ENCODE measurements at places on chromosomes 11 and 22.
A peak's percentile ranks its signal among the peaks of the same experiment; 100 is the strongest.

DNA sequence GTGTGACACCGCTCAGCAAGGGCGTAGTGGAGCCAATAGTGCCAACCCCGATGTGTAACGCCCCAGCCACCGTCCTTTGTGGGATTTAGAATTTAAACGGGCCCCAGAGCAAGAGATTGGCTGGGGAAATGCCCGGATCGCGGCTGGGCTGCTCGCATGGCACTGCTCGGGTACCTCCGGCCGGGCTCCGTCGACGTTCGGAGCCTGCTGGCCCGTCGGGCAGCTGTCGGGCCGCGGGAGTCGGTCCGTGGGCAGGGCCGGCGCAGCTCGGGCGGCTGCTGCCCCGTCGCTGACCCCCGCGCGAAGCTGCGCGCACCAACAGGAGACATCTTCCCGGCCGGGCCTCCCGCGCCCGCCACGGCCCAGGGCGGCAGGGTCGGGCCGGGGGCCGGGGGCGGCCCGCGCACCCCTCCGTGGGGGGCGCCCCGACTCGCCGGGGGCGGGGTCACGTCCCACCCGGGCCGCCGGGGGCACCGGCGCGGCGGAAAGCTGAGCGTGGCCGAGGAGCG is 1.3 kb upstream of the KDM2A start:
- DNase-seq: peak; percentile 37

- no peak for DNase-seq
Measured at GRCh38 chr22:39094717-39095389, 2.2 kb upstream of the APOBEC3H start.

DNA sequence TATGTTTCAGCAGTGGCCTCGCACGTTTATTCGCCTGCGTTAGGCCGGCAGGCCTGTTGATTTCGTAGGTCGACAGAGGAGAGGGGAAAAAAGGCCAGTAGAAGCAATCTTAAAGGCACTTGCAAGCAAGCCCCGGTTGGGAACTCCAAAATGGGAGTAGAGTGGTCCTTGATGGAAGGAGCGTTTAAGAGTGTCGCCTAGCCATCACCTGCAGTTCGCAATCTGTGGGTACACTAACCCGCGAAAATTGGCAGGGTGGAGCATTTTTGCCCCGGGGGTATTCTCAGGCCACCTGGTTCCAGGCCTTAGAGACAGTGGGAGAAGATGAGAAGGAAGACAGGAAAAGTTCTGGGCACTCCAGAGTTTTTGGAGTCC is 1.1 kb downstream of the EWSR1 start:
- no peak for DNase-seq

GRCh38 chr22:35421121-35421520 is 21.2 kb downstream of the MCM5 start:
- no peak for DNase-seq

GRCh38 chr11:123188508-123189165 is 6.4 kb downstream of the CLMP start:
- DNase-seq: no peak

DNA sequence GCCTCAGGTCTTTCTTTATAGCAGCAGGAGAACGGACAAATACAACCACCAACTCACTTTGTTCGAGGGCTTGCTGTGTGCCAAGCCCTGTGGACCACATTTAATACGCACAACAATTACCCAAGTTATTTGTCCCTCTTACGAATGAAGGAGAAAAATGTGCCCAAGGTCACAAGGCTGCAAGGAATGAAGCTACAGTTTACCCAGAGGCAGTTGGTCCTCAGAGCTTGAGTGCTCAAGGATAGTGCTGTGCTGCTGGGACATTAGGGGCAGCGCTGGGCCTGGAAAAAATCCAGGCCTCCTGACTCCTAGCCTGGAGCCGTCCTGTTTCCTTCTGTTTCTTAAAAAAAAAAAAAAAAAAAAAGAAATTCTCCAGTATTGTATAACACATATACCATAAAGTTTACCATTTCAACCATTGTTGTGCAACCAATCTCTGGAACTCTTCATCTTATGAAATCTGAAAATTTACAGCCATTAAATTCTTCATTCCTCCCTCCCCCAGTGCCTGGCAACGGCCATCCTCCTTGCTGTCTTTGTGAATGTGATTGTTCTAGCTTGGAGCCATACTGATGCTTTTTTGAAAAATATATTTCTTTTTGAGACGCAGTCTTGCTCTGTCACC is 1.0 kb upstream of the C11orf86 start:
- DNase-seq: no peak

DNA sequence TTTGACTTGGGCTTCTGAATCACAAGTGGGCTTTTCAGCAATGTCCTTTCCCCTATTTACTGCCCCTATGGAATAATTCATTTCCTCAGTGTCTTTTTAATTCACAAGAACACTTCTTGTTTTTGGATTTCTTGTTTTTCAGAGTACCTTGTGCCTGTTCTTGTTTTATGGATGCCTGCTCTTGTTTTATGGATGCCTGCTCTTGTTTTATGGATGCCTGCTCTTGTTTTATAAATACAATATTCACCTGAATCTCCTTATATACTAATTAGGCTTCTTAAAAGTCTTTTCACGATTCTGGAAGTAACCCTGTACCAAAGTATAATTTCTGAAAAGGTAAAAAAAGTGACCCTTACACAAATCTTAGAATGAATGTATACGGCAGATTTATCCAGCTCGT is 32.8 kb downstream of the CACNA1I start:
- DNase-seq: no peak

- DNase-seq: no peak
Measured at GRCh38 chr11:35937700-35938099, 6.2 kb upstream of the LDLRAD3 start.

- no peak for DNase-seq
Measured at GRCh38 chr11:61820174-61820573, 3.4 kb upstream of the FADS1 start.

DNA sequence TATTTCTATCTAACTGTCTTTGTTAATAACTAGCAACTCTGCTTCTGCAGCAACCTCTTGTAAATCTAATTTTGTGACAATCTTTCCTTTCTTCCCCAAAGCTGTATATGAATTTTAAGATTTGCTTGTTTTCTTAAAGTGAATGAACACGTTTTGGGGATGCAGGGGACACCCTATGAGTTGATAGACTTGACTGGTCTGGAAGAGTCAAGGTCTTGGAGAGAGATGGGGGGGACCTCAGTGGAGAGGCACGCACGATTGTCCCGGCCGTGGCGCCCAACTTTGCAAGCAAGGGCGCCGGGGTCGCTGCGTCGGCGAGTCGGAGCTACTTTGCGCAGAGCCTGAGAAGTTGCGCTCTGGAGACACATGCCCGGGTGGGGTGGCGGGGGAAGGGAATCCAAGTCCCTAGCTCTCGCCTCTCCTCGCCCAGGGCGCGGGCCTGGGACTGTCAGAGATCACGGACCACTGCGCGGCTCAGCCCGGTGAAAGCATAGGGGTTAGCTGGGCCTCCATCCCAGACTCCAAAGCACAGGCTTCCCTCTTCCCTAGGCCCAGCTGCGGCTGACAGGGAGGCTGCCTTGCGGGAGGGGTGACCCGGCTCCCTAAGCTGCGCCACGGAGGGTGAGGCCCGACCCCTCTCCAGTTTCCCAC is 854 bp downstream of the ABCC8 start:
- DNase-seq: no peak

- DNase-seq: no peak
Measured at GRCh38 chr22:31349960-31350359, 3.8 kb upstream of the PATZ1 start.

DNA sequence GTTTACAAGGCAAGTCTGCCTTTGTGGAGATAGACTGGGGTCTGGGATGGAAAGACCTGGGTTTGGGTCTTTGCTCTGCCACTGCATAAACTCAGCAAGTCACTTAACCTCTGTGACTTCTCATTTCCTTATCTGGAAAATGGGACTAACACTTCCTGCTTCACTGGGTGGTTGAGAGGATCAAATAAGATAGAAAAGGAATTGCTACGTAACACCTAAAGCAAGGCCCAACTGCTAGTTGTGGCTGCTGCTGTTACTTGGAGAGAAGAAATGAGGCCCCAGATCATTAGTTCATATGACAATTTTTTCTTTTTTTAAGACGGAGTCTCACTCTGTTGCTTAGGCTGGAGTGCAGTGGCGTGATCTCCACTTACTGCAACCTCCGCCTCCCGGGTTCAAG is 5.9 kb downstream of the PTPRJ start:
- no peak for DNase-seq

GRCh38 chr11:8310743-8311298 is 47.1 kb upstream of the LMO1 start:
- DNase-seq: no peak
